Frontal cortex (tissue), 4 donors: ENCODE measurements at places on chromosomes 3 and 15.
A peak's percentile ranks its signal among the peaks of the same experiment; 100 is the strongest.

DNA sequence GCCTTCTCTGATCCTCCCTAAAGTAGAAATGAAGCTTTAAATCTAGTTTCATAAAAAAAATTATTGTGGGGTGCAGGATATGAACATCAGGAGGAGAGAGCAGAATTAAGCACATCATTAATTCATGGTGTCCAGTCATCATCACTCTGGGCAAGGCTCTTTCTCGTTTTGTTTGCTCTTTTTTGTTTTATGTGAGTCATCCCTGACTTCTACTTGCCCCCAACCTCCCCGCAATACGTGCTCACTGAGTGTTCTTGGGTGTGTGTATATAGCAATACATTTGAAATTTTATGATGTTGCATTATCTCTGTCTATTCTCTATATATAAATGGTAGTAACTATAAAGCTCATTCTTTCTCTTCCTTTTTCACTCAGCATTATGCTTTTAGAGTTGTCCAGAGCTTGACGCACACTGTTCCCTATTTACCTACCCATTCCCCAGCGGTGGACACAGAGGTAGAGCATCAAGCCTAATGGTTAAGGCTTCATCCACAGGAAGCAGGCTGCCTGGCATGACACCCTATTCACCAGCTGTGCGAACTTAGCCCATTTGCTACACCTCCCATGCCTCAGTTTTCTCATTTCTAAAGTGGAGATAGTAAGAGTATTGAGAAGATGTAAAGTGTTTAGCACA, 72.3 kb downstream of the CD200R1L start:
- no peak for DNase-seq

GRCh38 chr15:31341496-31342195, 15.0 kb downstream of the KLF13 start:
- DNase-seq = no peak

DNA sequence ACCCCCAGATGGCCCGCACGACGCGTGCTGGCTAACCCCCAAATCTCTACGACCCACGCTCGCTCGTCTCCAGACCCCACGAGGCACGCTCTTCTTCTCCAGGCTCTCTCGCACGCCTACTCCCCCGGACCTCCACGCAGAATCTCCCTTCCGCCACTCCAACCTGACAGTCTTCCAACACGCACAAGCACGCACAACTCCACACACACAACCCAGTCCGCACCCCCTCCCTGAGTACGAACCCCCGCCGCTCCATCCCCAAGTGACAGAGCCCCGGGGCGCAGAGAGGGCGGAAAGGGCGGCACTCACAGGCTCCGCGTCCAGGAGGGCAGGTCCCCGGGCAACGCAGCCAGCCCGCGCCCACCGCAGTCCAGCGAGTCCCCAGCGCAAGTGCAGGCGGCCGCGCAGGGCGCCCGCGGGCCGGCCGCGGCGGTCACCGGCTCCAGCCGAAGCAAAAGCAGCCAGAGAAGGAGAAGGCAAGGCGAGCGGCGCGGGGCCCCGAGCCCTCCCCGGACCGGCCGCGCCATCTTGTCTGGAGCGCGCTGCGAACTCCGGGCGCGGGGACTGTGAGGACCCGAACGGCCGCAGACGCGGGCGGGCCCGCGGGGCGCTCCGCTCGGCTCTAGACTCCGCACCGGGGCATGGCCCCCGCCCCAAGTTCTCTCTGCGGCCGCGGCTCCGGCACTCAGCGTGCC, 794 bp downstream of the LRIG1 start:
- DNase-seq = peak; percentile 64

- DNase-seq = no peak
These were observed 69.4 kb downstream of the SLCO3A1 start for GRCh38 chr15:91922646-91923547.

- no peak for DNase-seq
These were observed 123.2 kb downstream of the DNAJB8 start for GRCh38 chr3:128343287-128344051.

DNA sequence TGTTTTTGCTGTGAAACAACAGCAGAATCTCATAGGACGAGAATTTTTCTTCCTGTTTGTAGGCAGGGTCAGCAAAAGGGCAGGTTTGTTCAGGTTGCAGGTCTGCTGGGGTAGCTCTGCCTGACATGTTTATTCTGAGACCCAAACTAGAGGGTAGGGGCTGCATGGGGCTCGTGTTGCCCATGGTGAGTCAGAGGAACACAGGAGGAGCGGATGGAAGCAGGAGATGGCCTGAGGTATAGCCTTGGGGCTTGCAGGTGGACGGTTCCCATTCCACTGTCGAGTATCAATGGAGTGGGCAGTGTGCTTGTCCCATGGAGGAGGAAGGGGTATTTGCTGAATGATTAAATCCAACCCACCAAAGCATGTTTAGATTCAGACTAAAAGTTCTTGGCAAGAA, 138.9 kb downstream of the APBA2 start:
- DNase-seq = no peak

DNA sequence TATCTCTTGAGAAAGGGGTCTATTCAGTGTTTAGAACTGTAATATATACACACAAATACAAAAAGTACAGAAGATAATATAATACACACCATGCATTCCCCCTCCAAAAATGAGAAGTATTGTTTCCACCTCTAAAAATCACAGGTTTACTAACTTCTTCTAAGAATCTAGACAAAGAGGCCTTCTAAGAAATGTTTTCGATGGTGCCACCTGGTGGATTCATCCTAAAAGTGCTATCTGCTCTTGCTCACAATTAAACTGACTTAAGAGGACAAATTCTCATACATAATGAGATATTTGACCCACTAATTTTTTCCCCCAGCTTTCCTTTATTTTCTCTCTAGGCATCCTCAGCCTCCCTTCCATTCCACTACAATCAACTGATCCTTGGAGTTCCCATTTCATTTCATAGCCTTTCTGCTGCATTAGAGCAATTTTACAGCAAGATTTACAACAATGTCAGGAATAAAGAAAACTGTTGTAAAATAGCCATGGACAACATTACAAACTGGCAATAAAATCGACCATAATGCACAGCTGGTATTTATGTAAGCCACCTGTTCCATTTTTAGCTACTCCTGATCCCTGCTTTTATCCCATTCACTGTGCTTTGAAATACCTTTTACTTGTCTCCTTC, 124.6 kb downstream of the ARRDC4 start:
- peak; percentile 42 for DNase-seq

DNA sequence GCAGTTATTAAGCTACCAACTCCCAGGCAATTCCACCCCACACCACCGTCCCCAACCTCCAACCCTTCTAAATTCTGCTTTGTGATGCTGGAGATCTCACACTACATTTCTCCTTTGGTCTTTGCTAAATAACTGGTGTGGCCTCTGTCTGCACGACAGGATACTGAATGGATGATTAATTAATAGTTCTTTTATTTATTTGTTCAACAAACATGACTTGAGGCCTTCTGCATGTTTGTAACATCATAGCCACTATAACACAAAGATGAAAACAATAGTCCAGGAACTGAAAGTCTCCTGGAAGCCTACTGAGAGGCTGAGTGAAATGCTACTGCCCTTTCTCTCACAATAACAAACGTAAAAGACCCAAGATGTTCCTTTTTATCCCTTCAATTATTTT, 609.5 kb upstream of the UBE2E2 start:
- DNase-seq = no peak

- DNase-seq = no peak
These were observed 321.0 kb downstream of the NTRK3 start for GRCh38 chr15:87935583-87935982.

DNA sequence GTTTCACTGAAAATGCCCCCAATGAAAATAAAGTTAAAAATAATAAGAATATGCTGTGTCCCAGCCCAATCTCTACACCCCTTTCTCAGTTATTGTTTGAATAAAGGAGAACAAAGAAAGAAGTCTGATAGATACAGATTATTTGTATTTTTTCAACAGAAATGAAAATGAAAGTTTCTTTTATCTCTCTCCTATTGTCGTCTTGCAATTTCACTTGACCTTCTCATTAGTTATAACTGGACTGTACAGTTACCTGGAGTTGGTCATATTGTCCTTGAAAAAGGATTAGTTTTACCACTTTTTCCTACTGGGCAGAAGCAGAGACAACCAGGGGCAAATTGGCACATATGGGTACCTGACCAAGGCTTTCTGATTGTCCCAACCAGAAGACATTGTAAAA, 440.0 kb downstream of the PDCD6IP start:
- DNase-seq = no peak

GRCh38 chr15:68375716-68376220, 56.2 kb downstream of the ITGA11 start:
- no peak for DNase-seq

DNA sequence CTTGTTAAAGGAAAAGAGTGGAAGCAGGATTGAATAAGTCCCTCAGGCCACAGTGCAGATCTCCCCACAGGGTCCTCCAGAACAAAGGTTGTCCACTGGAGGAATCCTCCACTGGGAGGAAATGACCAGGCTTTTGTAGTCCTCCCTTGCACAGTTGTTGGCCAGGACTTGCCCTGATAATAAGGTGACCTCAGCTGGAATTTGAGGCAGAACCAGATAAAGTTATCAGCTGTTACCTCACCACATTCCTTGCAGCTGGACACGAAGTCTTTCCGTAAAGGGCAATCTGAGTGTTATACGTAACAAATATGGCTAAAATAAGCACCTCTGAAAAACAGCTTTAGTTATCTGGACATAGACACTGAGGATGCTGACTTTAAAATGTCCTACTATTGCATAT, 83.5 kb upstream of the NAALADL2 start:
- no peak for DNase-seq

DNA sequence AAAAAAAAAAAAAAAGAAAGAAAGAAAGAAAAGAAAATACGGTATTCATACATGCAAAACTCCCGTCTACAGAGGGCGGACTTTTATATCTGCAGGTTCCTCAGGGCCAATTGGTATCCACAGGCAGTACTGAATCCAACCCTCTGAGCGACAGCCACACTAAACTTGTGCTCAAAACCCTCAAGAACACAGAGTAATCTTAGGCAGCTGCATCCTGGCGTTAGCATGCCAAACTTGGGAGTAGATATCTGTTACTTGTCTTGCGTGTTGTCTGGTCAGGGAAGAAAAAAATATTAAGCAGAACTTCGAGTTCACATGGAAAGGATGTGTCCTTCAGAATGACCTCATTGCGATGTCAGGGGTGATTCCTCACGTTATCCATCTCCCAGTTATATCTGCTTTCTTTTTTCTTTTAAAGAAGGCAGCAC, 12.8 kb downstream of the SNAP23 start:
- no peak for DNase-seq

GRCh38 chr3:107201146-107201545, 176.1 kb upstream of the CCDC54 start:
- no peak for DNase-seq

DNA sequence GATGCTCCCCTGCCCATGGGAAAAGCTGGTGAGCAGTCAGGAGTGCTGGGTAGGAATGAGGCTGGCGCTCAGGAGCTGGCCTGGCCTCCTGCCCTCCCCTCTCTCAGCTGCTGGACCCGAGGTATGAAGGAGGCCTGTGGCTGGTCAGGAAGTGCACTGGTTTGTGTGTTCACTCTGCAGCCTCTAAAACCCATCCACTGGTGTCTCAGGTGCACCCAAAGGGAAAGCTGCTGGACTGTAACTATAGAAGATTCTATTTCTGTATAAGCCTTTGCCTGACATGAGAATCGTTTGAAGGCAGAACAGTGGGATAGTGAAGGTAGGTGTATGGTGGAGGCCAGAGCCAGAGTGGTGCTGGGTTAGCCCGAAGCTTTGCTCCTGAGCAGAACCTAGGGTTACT, 5.7 kb upstream of the CPNE9 start:
- DNase-seq = no peak

DNA sequence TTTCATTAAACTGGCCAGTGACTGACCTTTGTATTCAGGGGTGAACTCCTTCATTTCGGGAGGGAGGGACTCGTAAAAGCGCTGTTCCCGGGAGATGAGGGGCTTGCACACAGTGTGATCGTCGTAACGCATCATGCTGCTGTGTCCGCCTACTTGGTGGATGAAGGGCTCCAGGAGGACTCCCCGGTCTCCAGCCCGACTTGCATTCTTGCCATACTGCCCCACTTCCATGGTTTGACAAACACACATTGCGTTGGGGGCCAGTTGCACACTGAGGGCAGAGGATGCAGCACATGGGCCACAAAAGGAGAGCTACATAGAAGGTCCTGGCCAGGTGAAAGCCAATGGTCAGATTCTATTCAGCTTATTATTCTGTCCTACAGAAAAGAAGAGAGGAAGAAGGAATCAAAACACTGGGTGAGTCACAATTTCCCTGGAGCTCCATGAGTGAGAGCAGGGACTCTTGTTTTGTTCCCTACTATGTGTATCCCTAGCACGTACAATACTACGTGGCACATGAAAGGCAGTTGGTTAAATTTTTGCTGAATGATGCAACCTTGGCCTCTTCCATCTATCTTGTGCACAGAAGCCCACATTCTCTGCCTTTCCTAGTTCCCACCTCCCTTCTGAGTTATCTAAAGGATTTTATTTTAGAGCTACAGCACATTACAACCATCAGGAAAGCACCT, 24.2 kb upstream of the GMPPB start:
- DNase-seq = no peak

DNA sequence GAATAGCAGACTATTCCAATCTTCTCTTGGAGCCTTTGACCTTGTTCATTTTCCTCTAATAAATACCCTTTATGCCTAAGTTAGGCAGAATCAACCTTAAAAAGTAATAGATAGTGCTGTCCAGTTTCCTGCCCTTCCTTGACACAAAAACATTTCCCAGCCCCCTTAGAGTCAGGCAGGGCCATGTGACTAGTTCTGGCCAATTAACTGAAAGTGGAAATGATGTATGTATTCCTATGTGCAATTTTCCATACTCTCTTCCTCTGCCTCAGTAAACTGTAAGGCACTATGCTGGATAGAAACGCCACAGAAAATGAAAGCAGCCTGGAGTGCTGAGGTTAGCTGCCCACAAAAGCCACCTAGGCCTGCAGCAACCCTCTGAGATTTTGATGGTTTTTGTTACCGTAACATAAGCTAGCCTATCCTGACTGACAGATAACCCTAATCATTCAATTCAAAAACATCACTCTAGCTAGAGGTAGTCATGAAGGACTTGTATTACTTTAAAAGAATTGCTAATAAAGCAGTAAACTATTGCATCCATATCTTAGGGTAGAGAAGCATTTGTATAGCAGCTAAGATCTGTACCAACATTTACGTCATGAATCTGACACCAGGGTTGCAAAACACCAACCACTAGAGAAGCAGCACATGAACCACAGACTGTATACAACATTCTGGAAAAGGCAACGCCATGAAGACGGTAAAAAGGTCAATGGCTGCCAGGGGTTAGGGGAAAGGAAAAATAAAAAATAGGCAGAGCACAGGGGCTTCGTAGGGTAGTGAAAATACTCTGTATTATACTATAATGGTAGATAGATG, 112.9 kb downstream of the ULK4 start:
- no peak for DNase-seq
